ENCODE measurements at places on chromosomes 11 and 22. TPM values are rescaled to one million over a fixed set of nuclear protein-coding genes. Genes with fewer than 3 reads are reported as not detected.

Gene SLCO2B1
- 0.59 TPM for total RNA-seq

Gene ESAM
- under 0.01 TPM for total RNA-seq

Gene TMEM191B
- 0.39 TPM for total RNA-seq

Gene DENND6B
- total RNA-seq = 2.2 TPM

Gene SCGB1A1
- not detected for total RNA-seq

Gene MISFA
- 0.59 TPM for total RNA-seq

Gene C11orf42
- not detected for total RNA-seq

Gene KRTAP5-8
- total RNA-seq = not detected

Gene NPTXR
- 0.39 TPM for total RNA-seq

Gene TSKU
- total RNA-seq = 25.4 TPM

Gene MIOX
- not detected for total RNA-seq

Gene IGHMBP2
- total RNA-seq = 9.6 TPM

Gene TPBGL
- not detected for total RNA-seq

Gene SOX6
- under 0.01 TPM for total RNA-seq

Gene DAGLA
- 3.1 TPM for total RNA-seq

Gene KLHDC7B
- total RNA-seq = not detected

Gene SYT13
- not detected for total RNA-seq

Gene PIWIL4
- total RNA-seq = 1.8 TPM

Gene CCDC116
- total RNA-seq = under 0.01 TPM

Gene CD248
- 135 TPM for total RNA-seq

Gene CARNS1
- under 0.01 TPM for total RNA-seq

Gene CLDN5
- not detected for total RNA-seq

Gene LARGE2
- not detected for total RNA-seq

Gene EFCAB6
- total RNA-seq = 2.6 TPM

Gene CEP126
- 1.6 TPM for total RNA-seq

Gene RPLP2
- 206 TPM for total RNA-seq

Gene DSCAML1
- not detected for total RNA-seq

Gene C22orf42
- total RNA-seq = not detected

Gene ABCG4
- total RNA-seq = under 0.01 TPM

Gene SLC35F2
- total RNA-seq = 36.4 TPM

Gene RBM7
- total RNA-seq = 27.2 TPM

Gene MMP12
- 0.59 TPM for total RNA-seq

Gene RIN1
- 68.2 TPM for total RNA-seq

Gene PTS
- 28.9 TPM for total RNA-seq

Gene SHANK2
- 2.0 TPM for total RNA-seq

Gene TRIM66
- 3.7 TPM for total RNA-seq

Gene PNPLA5
- not detected for total RNA-seq

Gene LRRC74B
- total RNA-seq = not detected

Gene DGCR8
- total RNA-seq = 17.6 TPM

Gene ZNF215
- 5.7 TPM for total RNA-seq

Gene AQP11
- 1.1 TPM for total RNA-seq

Gene MGAT3
- not detected for total RNA-seq

Gene NTM
- 2.6 TPM for total RNA-seq

Gene OR51B5
- not detected for total RNA-seq

Gene TCN2
- 11.3 TPM for total RNA-seq

Gene LYVE1
- 0.37 TPM for total RNA-seq

Gene HTR3A
- not detected for total RNA-seq

Gene ACR
- total RNA-seq = not detected

Gene OR52E8
- not detected for total RNA-seq

Gene C11orf87
- not detected for total RNA-seq

Gene MICAL3
- total RNA-seq = 36.8 TPM

Gene SNX32
- total RNA-seq = 1.2 TPM

Gene GLB1L3
- not detected for total RNA-seq

Gene FANCF
- total RNA-seq = 9.0 TPM
